Astrocyte of the hippocampus (primary cell): ENCODE measurements at places on chromosomes 12 and 14.

GRCh38 chr14:23162800-23163199, 20.7 kb downstream of the SLC7A8 start:
- DNase-seq, result no peak

DNA sequence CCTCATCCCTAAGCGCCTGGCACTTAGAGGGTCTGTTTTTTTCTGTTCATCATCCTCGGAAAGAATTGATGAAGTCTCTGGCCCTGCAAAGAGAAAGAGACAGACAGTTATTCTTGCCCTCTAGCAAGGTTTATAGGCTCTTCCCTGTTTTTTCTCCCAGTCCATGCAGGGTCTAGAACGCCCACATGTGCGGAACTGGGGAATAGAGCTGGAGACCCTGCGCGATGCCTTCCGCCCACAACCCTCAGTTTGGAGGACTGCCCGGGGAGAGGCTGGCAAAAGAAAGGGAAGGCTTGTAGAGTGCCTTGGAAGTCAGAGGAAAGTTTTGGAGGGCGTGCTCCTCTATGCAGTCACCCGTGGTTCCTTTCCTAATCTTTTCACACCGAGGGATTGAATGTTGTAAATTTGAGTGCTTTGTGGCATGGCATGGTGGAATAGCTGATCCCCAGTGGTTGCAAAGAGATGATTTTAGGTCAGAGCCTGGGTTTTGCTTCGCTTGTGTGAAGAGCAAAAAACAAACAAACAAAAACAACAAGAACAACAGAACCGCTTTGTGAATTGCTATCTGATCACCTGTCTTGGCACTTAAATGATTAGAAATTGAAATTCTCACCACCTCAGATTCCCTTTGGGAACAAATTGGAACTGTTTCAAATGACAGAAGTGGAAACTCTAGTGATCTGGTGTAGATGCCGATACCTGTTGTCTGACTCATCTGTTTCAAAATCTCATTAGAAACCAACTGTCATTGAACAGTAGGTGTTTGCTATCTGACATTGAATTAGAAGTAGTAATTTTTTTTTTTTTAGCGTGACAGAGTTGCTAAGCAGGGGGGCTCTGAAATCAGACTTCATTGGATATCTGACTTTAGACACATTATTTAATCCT, 947 bp downstream of the GAS2L3 start:
- DNase-seq, result peak; percentile 65

DNA sequence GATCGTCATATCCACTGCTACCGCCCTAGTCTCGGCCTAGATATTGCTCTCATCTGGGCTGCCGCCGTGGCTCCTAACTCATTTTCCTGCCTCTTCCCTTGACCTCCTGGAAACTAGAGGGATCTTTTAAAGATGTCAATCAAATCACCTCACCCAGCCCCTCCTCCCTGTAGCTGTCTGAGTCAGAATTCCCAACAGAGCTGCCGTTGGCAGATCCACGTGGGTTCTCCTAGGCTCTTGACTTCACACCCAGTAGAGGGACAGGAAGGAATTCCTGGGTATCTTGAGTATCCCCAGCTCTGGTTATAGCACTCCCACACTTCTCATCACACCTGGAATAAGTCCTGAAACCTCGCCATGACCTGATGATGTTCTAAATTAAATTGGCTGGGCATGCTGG, 11.9 kb downstream of the TGFB3 start:
- DNase-seq, result no peak

- DNase-seq, result no peak
These were observed 269.0 kb upstream of the GARIN2 start for GRCh38 chr14:66920196-66920595.
